ENCODE measurements at places on chromosomes 7 and 10.
A peak's percentile ranks its signal among the peaks of the same experiment; 100 is the strongest.

- DNase-seq, result no peak
Measured at GRCh38 chr10:124255556-124255955, 162.2 kb upstream of the CHST15 start.

- no peak for DNase-seq
Measured at GRCh38 chr10:22103701-22104470, 100.4 kb upstream of the DNAJC1 start.

DNA sequence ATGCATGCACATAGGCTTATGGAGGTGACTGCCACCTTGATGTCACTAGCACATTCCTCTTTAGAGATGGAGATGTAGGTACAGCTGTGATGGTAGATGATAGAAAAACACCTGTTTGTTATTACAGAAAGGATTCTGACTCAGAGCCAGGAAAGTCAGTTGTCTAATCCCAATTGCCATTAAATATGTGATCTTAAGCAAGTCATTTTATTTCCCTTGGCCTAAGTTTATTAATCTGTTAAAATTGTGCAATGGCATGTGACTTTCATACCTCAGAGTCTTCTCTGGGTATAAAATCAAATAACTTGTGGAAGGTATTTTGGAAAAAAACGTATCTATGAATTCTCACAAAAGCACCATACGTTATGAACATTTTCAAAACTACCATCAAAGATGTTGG lies 123.9 kb upstream of the BET1 start:
- DNase-seq, result no peak

DNA sequence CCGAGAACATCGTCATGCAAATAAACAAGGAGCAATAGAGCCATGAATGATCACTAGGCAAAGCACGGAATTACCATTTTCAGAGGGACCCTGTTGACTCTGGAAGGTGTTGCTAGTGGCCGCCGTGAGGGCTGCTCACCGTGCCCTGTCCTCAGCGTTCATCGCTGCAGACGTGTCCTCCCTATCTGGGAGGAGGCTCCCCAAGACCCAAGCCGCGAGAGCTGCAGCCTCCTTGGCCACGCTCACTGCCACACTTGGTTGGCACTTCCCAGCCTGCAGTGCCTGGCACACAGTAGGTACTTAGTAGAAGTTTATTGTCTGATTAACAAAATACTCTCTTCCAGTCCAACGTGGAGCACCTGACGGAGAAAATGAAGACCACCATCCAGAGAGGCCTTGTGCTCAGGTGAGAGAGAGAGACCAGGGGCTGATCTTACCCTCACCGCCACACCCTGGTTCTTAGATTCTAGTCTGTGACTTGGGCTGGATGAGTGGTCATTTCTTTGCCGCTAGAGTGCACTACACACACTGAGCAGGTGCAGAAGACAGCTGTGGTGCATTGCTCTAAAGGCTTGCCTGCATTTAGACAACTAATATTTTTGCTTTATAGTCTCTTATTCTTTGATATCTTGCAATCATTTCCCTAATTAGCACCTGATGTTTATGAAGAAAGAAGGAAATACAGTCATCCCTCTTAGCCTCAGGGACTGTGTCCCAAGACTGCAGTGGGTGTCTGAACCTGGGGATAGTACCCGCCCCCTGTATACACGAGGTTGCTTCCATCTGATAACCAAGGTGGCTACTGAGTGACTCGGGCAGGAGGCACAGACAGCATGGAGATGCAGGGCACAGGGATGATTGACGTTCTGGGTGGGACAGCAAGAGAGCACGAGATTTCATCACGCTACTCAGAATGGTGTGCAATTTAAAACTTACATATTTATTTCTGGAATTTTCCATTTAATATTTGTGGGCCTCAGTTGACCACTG lies 40.3 kb downstream of the PITRM1 start:
- DNase-seq, result no peak

DNA sequence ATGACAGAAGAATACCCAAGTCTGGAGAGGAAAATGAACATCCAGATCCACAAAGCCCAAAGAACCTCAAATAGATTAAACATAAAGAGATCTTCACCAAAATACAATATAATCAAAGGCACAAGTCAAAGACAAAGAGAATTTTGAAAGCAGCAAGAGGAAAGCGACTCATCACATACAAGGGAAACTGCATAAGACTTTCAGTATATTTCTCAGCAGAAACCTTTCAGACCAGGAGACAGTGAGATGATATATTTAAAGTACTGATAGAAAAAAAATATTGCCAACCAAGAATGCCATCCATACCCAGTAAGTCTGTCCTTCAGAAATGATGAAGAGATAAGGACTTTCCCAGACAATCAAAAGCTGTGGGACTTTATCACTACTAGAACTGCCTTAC lies 81.5 kb upstream of the GALNT17 start:
- DNase-seq, result no peak

DNA sequence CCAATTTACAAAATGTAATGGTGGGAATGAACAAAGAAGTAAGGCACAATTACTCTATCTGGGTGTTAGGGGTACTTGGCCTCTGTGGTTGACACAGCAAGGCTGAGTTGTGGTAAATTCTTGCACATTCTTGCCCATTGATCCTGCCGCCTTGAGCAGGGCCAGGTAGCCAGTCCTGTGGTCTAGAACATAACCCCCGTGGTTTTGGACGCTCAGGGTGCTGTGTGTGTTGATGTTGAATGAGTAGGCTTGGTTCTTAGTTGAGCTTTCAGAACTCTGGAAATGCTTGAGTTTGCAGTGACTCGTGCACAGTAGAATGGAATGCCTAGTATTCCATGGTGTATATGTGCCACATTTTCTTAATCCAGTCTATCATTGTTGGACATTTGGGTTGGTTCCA lies 42.3 kb upstream of the CDHR3 start:
- DNase-seq, result no peak

DNA sequence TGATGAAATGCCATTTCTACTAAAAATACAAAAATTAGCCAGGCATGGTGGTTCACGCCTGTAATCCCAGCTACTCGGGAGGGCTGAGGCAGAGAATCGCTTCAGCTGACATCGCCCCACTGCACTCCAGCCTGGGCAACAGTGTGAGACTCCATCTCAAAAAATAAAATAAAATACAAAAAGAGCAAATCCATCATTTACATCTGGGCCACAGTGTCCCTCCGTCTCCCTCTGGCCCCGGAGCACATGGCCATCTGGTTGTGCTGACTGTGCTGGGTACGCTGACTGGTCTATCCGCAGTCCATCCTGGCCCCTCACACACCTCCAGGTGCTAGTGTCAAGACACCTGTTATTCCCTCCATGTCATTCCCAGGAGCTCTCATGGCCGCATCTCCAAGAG lies 42.1 kb downstream of the KCNH2 start:
- no peak for DNase-seq

DNA sequence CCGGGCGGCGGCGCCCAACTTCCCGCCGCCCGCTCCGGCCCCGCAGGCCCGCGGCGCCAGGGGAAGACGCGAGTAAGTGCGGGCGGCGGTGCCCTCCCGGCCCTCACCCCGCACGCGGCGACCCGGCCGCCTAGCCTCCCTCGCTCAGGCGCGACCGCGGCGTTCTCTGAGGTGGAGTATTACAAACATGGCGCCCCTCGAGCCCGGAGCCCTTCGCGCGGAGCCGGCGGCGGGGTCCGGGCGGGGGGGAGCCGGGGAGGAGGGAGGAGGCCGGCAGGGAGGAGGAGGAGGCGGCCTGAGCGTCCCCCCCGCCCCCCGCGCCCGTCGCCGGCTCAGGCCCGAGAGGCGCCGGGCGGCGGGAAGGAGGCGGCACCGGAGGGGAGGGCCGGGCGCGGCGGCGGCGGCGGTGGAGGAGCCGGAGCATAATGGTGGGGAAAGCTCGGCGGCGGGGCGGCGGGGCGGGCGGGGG lies at the start of gene ZMYND11:
Gene ZMYND11, plus strand, starts transcription at position 324 of the 469 bp plus-strand sequence. CDS start 44,558 bp downstream, outside the sequence.
- peak; percentile 65 for DNase-seq

- DNase-seq, result no peak
Measured at GRCh38 chr7:111329367-111330234, 232.7 kb downstream of the IMMP2L start.

DNA sequence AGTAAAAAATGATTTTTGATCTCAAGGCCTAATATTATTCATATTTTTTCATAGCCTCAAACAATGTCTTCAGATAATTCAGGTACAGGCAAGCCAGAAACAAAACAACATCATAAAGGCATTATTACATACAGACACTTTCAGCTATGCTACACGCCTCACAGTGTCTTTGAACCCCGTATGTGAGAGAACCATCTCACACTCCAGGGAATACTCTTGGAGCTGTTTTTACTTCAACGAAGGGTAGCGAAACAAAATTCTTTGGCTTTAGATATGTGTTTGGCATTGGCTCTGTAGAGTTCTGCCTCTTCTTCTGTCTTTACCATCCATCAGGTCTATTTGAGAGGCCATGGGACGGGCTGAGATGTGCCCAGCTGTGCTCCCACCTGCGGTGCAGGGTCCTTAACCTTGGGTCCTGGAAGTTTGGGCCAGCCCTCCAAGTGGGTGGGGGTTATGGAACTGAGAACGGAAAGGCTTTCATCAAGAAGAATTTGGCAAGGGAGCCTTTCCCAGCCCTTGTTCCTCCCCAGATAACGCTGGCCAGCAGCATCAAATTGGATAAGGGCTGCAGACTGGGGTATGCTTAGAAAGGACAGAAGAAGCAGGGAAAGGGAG lies 276.9 kb downstream of the TCF7L2 start:
- no peak for DNase-seq

GRCh38 chr10:71756311-71757191 lies 16.8 kb downstream of the VSIR start:
- DNase-seq, result no peak

DNA sequence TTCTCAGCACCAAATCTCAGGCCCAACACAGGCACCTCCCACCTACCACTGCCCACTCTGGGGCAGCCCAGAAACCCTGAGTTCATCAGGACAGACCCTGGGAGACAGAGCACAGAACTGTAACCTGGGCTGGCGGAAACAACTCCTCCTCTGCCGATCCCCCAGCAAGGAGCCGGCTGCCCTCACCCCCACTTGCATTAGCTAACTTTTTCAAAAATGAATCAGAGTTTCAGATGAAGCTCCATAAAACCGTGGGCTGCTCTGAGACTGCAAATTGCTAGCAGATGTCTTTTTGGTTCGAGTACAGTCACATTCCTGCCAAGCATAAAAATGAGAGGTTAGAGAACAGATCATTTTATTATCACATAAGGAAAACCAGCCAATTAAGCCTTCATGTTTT lies 93.4 kb upstream of the PARD3 start:
- no peak for DNase-seq

DNA sequence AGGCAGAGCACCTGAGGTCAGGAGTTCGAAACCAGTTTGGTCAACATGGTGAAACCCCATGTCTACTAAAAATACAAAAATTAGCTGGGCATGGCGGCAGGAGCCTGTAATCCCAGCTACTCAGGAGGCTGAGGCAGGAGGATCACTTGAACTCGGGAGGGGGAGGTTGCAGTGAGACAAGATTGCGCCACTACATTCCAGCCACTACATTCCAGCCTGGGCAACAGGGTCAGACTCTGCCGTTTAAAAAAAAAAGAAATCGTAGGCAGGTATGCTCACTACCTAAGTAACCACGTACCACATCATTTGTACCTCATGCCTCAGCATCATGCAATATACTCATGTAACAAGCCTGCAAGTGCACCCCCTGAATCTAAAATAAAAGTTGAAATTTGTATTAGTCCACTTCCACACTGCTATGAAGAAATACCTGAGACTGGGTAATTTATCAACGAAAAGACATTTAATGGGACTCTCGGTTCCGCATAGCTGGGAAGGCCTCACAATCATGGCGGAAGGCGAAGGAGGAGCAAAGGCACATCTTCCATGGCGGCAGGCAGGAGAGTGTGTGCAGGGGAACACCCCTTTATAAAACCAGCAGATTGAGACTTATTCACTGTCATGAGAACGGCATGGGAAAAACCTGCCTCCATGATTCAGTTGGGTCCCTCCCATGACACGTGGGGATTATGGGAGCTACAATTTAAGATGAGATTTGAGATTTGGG lies 8.1 kb upstream of the EIF4H start:
- DNase-seq, result no peak

DNA sequence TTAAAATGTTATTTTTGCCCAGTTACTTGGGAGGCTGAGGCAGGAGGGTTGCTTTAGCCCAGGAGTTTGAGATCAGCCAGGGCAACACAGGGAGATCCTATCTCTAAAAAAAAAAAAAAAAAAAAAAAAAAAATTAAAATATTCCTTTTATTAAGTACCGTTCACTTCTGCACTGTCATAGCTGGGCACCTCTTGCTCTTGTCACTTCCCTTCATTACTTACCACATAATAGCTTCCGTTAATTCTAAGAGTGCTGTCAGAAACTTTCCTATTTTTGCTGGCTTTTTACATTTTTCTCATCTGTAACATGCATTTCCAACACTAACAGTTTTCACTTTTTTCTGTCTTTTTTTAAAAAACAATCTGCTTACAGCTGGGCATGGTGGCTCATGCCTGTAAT lies 132.9 kb downstream of the PIP4K2A start:
- no peak for DNase-seq

- DNase-seq, result no peak
Measured at GRCh38 chr10:85868627-85869499, 497.7 kb downstream of the GRID1 start.

- DNase-seq, result no peak
Measured at GRCh38 chr7:80921130-80921529, 2.3 kb upstream of the SEMA3C start.

DNA sequence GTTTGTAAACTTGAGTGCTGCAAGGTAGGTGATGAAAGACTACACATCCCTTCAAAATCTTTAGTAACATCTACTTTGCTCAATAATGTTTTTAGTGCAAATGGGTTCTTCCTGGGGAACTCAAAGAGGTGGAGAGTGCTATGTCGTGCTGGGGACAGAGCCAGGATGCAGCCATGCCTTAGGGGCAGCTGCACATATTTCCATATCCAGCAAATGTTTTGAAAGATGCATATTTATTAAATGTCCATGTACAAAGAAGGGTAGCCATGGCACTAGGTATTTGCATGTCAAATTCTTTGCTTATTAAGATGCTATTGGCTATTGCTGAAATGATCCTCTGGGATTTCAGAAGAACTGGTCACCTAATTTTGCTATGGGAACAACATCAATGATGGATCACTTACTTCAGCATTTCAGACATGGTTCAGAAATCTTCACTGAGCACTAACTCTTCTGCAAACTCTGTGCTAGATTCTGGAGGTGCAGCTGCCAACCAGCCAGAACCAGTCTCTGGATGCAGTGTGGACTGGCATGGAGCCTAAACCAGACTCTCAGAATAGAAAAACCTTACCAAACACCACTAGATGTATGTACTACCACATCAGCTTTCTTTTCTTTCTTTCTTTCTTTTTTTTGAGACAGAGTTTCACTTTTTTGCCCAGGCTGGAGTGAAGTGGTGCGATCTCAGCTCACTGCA lies 31.7 kb upstream of the DNMBP start:
- no peak for DNase-seq

GRCh38 chr7:106110238-106110560 lies 1.9 kb downstream of the SYPL1 start:
- DNase-seq, result no peak

GRCh38 chr10:74033702-74034101 lies 35.8 kb downstream of the VCL start:
- DNase-seq, result no peak

Measured in activated CD4-positive, alpha-beta memory T cell treated with anti-CD3 and anti-CD28 coated beads, Interleukin-2, amount 10 ng/mL, durations not matched to agents 7 days and 5 days (primary cell).